ENCODE measurements at places on chromosomes 1 and 21. TPM values are rescaled to one million over a fixed set of nuclear protein-coding genes. Genes with fewer than 3 reads are reported as not detected.

Gene SLC16A4
- total RNA-seq, result 7.6 TPM

Gene RXFP4
- total RNA-seq, result not detected

Gene CLEC20A
- not detected for total RNA-seq

Gene TRIM63
- not detected for total RNA-seq

Gene SIK1
- 69.4 TPM for total RNA-seq

Gene MARCKSL1
- 159 TPM for total RNA-seq

Gene CASQ1
- total RNA-seq, result not detected

GRCh38 chr21:29378832-29379231, 80.1 kb downstream of the BACH1 start:
- no peaks in the 10 kb centered on the region for H3K36me3 ChIP-seq
- peak overlapping the region; percentile 87 for H3K27ac ChIP-seq
- no peaks in the 10 kb centered on the region for H3K27me3 ChIP-seq

GRCh38 chr1:183124259-183124658, 61.8 kb upstream of the LAMC2 start:
- H3K36me3 ChIP-seq, result peaks cover 5% of the 10 kb centered on the region
- H3K4me1 ChIP-seq, result peaks cover 20% of the 10 kb centered on the region
- H3K27me3 ChIP-seq, result no peaks in the 10 kb centered on the region
- no peak overlapping the region for H3K4me3 ChIP-seq
- no peak for DNase-seq
- no peak overlapping the region for H3K27ac ChIP-seq

DNA sequence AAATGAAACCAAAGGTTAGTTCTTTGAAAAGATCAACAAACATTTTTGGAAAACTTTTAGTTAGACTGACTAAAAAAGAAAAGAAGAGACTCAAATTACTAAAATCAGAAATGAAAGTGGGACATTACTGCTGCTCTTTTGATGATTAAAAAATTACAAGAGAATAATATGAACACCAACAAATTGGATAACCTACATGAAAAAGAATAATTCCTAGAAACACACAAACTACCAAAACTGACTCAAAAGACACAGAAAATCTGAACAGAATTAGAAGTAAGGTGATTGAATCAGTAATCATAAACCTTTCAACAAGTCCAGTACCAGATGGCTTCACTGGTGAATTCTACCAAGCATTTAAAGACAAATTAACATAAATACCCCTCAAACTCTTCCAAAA, 5.6 kb downstream of the KIFAP3 start:
- H3K36me3 ChIP-seq, result no peaks in the 10 kb centered on the region
- H3K4me1 ChIP-seq, result peaks cover 6% of the 10 kb centered on the region
- no peaks in the 10 kb centered on the region for H3K27me3 ChIP-seq
- DNase-seq, result no peak
- no peak overlapping the region for H3K4me3 ChIP-seq

- no peak for DNase-seq
- no peak overlapping the region for H3K27ac ChIP-seq
- no peaks in the 10 kb centered on the region for H3K36me3 ChIP-seq
- H3K4me1 ChIP-seq, result peaks cover 7% of the 10 kb centered on the region
- no peaks in the 10 kb centered on the region for H3K27me3 ChIP-seq
- H3K4me3 ChIP-seq, result no peak overlapping the region
Observed at GRCh38 chr1:172914501-172915144, 136.1 kb downstream of the TNFSF18 start.

DNA sequence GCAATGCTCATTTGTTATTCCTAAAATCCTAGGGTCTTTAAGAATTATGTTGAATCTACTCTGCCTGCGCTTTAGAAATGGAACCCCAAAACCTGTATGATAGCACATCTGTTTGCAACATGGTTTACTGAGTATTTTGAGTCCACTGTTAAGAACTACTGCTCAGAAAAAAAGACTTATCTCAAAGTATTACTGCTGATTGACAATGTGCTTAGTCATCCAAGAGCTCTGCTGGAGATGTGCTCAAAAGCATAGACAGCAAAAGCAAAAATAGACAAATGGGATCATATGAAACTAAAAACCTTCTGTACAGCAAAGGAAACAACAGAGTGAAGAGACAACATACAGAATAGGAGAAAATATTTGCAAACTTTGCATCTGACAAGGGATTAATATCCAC, 107.0 kb downstream of the CTH start:
- no peaks in the 10 kb centered on the region for H3K27me3 ChIP-seq
- H3K36me3 ChIP-seq, result no peaks in the 10 kb centered on the region
- H3K4me1 ChIP-seq, result no peaks in the 10 kb centered on the region
- DNase-seq, result no peak

DNA sequence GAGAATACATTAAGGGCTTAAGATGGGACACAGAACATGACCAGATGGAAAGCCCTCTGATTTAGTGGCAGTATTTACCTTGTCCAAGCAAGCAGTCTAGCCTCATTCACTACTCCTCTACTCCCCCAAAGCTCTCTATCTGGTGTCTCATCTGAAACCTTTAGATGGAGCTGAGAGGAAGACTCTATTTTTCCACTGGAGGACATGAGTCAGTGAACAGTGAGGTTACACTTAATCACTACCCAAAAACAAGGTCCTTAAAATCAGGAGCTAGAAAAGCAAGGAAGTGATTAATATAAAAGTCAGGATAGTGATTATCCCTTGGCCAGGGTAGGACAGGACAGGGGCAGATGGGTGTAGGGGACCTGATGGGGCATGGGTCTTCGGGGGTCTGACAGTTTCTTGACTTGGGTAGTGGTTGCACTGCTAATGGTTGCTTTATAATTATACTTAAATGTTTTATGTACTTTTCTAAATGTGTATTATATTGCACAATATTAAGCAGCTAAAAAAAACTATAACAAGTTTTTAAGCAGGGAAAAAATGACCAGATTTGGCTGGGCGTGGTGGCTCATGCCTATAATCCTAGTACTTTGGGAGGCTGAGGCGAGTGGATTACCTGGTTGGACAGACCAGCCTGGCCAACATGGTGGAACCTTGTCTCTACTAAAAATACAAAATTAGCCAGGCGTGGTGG, 3.0 kb downstream of the PTPN22 start:
- H3K4me3 ChIP-seq, result no peak overlapping the region
- no peaks in the 10 kb centered on the region for H3K36me3 ChIP-seq
- no peak for DNase-seq
- H3K27ac ChIP-seq, result no peak overlapping the region
- no peaks in the 10 kb centered on the region for H3K4me1 ChIP-seq

DNA sequence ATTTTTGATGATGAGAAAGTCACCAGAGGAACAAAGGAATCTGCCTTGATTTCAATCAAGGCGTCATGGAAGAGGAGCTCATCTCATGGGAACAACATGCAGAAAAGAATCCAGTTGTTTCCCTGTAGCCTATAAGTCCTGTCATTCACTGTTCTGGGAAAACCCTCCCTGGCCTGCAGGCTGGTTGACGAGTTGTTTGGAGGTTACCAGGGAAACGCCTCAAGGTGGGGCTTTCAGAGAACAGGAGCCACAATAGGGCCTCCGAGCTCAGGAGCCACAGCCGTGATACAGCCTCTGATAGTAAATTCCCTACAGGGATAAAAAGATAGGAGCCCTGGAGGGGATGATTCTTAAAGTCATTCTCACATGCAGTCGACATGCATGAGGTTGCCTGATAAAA, 135.2 kb downstream of the PSMG1 start:
- no peak overlapping the region for H3K27ac ChIP-seq
- no peak overlapping the region for H3K4me3 ChIP-seq
- DNase-seq, result peak; percentile 55
- no peaks in the 10 kb centered on the region for H3K4me1 ChIP-seq
- no peaks in the 10 kb centered on the region for H3K36me3 ChIP-seq
- no peaks in the 10 kb centered on the region for H3K27me3 ChIP-seq

GRCh38 chr1:3581296-3582036, 29.8 kb downstream of the MEGF6 start:
- no peak for DNase-seq
- H3K36me3 ChIP-seq, result no peaks in the 10 kb centered on the region
- no peak overlapping the region for H3K27ac ChIP-seq
- H3K27me3 ChIP-seq, result no peaks in the 10 kb centered on the region
- no peak overlapping the region for H3K4me3 ChIP-seq

DNA sequence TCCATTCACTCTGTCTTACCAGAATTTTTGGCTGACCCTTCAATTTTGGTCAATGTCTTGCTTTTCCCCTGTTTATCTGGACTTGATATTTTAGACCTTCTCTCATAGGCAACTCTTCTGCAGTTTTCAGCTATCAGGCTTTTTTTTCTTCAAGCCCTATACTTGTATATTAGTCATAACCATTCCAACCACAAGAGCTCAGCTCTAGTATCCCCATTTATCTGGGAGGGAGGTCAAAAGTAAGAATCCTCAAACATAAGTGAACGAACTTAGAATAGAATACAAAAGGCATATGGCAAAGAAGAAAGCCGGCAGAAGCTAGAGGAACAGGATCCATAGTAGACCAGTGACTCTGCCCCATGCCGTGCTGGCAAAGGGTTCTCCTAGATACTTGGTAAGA, 45.9 kb upstream of the TNFSF4 start:
- no peaks in the 10 kb centered on the region for H3K27me3 ChIP-seq
- H3K4me3 ChIP-seq, result no peak overlapping the region
- no peaks in the 10 kb centered on the region for H3K36me3 ChIP-seq
- no peak for DNase-seq

- no peak overlapping the region for H3K27ac ChIP-seq
- H3K36me3 ChIP-seq, result no peaks in the 10 kb centered on the region
- no peak for DNase-seq
Observed at GRCh38 chr1:89850844-89851415, 30.1 kb downstream of the LRRC8D start.

- DNase-seq, result no peak
- H3K4me3 ChIP-seq, result no peak overlapping the region
- no peaks in the 10 kb centered on the region for H3K4me1 ChIP-seq
- no peak overlapping the region for H3K27ac ChIP-seq
Observed at GRCh38 chr1:60224523-60224922, 151.0 kb upstream of the C1orf87 start.

DNA sequence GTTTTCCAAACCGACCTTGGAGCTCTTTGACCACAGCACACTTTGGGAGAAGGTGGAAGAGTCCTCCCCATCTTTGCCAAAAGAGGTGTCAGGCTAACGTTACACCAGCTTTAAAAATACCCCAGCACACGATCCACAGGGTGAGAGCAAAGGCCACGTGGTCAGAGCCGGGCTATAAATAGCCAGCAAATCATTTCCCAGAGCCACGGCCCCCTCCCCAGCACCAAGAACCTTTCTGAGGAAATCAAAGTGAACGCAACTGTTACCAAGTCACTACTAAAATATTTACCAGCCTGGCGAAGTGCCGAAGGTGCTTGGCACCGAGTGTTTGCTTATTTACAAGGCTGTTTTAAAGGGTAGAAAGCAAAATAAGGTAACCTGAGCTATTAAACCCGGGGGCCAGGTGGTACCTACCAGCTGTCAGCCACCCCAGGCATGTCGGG, 72.4 kb downstream of the CASZ1 start:
- no peaks in the 10 kb centered on the region for H3K36me3 ChIP-seq
- no peak overlapping the region for H3K4me3 ChIP-seq
- no peak overlapping the region for H3K27ac ChIP-seq

DNA sequence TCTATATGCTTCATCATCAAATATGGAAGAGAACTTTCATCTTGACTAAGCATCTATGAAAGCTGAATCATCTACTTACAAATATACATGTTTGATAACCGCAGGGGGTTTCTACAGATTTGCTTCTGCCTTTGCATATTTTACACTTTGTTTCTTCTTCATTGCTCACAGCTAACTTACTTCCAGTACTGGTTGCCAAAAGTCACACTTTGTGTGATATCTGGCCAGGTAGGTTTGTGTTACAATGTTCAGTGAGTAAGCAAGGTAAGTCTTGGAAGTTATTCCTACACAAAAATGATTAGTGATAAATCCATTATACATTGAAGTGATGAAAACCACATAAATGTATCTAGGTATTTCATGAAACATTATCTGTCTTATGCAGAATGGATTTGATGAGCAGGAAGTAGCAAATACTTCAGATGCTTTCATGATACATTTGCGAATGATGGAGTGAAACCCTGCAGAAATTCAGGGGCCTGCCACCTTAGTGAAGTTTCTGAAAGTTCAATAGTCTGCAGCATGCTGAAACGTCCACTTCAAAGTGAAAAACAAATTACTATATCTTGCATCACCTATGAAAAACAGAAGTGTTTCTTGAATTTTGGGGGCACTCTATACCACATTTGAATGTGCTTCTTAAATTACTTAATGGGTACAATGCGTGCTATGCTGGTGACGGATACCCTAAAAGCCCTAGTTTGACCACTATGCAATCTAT, 187.3 kb downstream of the ATP6V1G3 start:
- no peaks in the 10 kb centered on the region for H3K36me3 ChIP-seq
- no peak overlapping the region for H3K27ac ChIP-seq
- H3K4me3 ChIP-seq, result no peak overlapping the region
- no peaks in the 10 kb centered on the region for H3K27me3 ChIP-seq
- no peak for DNase-seq
- H3K4me1 ChIP-seq, result no peaks in the 10 kb centered on the region

All from Caco-2 (cell line).